ENCODE measurements at places on chromosomes 12 and 14.

- no peak for DNase-seq
Observed at GRCh38 chr12:100026241-100026640, 41.5 kb upstream of the ANKS1B start.

DNA sequence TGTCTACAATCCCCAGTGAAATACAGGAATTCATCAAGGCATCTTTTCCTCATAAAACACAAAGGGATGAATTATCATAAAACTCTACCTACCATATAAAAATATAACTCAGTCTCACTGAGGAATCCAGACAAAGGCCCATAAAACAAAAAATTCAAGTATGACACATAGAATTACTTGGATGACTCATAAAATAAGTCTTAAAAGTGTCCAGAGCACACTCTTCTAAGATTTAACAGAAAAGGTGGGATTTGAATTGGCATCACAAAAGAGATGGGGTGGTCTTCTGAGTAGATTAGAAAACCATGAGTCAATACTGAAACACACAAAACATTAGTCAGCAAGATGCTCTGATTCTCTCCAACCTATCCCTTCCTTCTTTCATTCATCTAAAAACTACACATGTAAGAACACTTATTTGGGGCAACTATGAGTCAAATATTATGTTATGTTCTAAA, 202.7 kb upstream of the GARIN6 start:
- DNase-seq: no peak

GRCh38 chr12:5391653-5392052, 40.3 kb upstream of the NTF3 start:
- no peak for DNase-seq

DNA sequence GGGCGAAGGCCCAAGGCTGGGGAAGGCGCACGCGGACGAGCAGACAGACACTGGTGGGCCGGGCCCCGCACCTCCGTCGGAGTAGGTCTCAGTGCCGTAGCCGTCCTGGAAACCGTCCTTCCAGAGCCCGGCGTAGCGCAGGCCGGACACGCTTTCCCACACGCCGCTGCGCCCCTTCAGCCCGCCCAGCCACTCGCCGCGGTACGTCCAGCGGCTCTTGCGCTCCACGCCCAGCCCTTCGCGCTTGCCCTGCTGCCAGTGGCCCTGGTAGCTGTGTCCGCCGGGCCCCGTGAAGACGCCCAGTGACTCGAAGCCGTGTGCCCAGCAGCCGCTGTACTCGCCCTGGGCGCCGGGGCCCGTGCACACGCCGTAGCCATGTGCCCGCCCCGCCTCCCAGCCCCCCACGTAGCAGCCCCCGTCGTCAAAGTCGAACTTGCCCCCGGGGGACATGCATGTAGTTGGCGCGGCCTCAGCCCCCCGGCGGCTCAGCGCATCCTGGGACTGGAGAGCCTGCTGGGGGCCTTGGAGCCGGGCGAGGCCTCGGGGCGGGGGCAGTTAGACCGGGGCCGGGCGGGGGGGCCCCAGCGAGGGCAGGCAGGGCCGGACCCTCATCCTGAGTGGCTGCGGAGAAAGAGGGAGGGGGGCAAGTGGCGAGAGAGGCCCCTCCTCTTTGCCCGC, 1.4 kb downstream of the JPH4 start:
- no peak for DNase-seq

GRCh38 chr14:60753264-60754119, 18.9 kb downstream of the MNAT1 start:
- no peak for DNase-seq

- DNase-seq: no peak
Observed at GRCh38 chr12:121791671-121792551, 1.6 kb downstream of the RHOF start.

GRCh38 chr14:52443506-52443905, 108.8 kb downstream of the TXNDC16 start:
- DNase-seq: no peak

GRCh38 chr12:28104903-28105864, 85.1 kb upstream of the CCDC91 start:
- DNase-seq: no peak

GRCh38 chr12:67269633-67270573, 745 bp downstream of the CAND1 start:
- no peak for DNase-seq

- no peak for DNase-seq
Observed at GRCh38 chr14:69980457-69981425, 101.5 kb downstream of the SMOC1 start.

- DNase-seq: no peak
Observed at GRCh38 chr14:61461808-61462275, 140.5 kb downstream of the PRKCH start.
